ENCODE measurements at places on chromosomes 4 and X.

DNA sequence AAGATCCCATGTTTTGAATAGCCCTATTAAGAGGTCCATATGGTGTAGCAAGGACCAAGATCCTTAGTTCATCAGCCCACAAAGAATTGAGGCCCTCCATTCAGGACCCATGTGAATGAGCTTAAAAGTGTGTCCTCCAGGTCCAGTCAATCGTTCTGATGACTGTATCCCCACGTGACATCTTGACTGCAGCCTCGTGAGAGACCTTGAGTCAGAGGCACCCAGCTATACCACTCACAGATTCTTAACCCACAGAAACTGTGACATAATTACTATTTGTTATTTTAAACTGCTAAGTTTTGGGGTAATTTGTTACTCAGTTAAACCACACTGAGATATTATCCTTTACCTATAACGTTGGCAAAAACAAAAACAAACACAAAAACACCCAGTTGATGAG, 62.4 kb downstream of the ZNF182 start:
- H3K36me3 ChIP-seq, result peaks cover 5% of the 10 kb centered on the region
- no peak overlapping the region for H3K27ac ChIP-seq
- peaks cover 2% of the 10 kb centered on the region for H3K4me1 ChIP-seq

GRCh38 chr4:154542271-154542879, 7.8 kb downstream of the PLRG1 start:
- H3K4me3 ChIP-seq, result no peak overlapping the region
- no peaks in the 10 kb centered on the region for H3K4me1 ChIP-seq
- DNase-seq, result no peak
- H3K27ac ChIP-seq, result no peak overlapping the region

DNA sequence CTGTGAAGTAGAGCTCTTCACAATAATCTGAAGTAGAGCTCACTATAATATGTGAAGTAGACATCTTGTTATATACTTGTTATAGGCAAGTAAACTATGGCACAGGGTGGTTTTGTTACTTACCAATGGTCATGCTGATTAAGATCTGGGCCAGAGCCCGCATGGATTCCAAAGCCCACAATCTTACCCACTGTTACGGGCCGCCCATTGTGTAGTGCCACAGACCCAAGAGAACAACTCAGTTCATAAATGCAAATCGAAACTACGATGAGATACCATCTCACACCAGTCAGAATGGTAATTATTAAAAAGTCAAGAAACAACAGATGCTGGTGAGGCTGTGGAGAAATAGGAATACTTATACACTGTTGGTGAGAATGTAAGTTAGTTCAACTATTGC, 46.9 kb upstream of the CT47C1 start:
- no peak for DNase-seq
- no peak overlapping the region for H3K27ac ChIP-seq

DNA sequence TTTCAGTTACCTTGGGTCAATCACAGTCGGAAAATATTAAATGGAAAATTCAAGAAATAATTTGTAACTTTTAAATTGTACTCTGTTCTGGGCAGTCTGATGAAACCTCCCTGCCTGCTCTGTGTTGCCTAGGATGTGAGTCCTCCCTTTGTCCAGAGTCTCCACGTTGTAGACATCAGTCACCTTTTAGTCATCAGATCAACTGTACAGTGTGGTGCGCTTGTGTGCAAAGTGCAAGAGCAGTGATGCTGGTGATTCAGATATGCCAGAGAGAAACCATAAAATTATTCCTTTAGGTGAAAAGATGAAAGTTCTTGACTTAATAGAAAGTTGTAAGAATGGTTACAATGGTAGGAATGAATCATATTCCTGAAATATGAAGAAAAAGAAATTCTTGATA, 1.4 kb downstream of the SPATA4 start:
- no peak overlapping the region for H3K27ac ChIP-seq
- no peaks in the 10 kb centered on the region for H3K36me3 ChIP-seq
- peaks cover 12% of the 10 kb centered on the region for H3K4me1 ChIP-seq
- no peak for DNase-seq
- H3K4me3 ChIP-seq, result no peak overlapping the region

DNA sequence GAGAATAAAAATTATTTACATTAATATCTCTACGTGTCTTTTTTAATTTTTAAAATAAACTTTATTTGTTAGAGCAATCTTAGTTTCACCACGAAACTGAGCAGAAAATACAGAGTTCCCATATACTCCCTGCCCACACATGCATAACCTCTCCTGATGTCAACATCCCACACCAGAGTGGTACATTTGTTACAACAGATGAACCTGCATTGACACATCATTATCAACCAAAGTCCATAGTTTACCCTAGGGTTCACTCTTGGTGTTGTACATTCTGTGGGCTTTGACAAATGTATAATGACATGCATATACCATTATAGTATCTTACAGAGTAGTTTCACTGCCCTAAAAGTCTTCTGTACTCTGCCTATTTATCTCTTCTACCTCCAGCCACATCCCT, 110.6 kb upstream of the OTUD4 start:
- DNase-seq, result no peak
- no peaks in the 10 kb centered on the region for H3K4me1 ChIP-seq
- H3K36me3 ChIP-seq, result no peaks in the 10 kb centered on the region
- peaks cover 16% of the 10 kb centered on the region for H3K27me3 ChIP-seq
- no peak overlapping the region for H3K27ac ChIP-seq

DNA sequence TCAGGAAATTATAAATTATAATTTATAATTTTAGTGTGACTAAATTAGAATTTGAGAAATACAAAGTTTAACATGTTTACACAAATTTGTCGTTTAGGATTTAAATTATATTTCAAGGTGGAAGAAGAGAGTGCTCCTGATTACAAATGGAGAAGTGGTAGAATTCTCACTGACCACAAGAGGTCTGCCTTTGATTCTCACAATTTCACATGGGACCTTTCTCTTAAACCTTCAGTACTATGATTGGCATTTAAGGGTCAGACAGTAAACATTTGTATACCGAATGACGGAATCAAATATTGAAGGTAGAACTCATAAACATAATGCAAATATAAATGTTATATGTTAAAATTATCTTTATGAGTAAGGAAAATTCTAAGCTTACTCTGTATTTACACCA, 171.7 kb downstream of the SLIT2 start:
- H3K27ac ChIP-seq, result no peak overlapping the region
- H3K4me3 ChIP-seq, result no peak overlapping the region
- no peaks in the 10 kb centered on the region for H3K36me3 ChIP-seq
- no peak for DNase-seq

- DNase-seq, result peak; percentile 58
- peak overlapping the region; percentile 92 for H3K27ac ChIP-seq
- peaks cover 29% of the 10 kb centered on the region for H3K4me1 ChIP-seq
- peaks cover 26% of the 10 kb centered on the region for H3K36me3 ChIP-seq
- H3K4me3 ChIP-seq, result peak overlapping the region; percentile 27
Observed at GRCh38 chr4:85725721-85726170, 250.8 kb downstream of the ARHGAP24 start.

- peaks cover 10% of the 10 kb centered on the region for H3K4me1 ChIP-seq
- no peak for DNase-seq
- H3K36me3 ChIP-seq, result peaks cover 15% of the 10 kb centered on the region
- H3K4me3 ChIP-seq, result no peak overlapping the region
- no peaks in the 10 kb centered on the region for H3K27me3 ChIP-seq
- H3K27ac ChIP-seq, result no peak overlapping the region
Observed at GRCh38 chrX:118763489-118763888, 36.1 kb downstream of the IL13RA1 start.

DNA sequence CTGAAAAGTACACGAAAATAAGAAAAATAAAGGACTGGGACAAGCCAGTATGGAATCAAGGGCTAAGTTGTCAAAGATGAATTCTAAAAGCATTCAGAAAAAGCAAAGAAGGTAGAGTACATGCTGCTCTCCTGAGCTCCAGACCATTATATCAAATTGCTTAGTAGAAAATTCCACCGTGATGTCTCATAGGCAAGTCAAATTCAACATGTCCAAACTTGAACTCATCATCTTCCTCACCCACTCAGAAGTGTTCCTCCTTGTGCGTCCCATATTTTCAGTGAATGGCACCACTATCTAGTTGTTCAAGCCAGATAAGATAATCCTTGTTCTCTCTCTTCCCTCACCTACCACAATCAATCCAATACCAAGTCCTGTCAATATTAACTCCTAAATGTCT, 37.5 kb upstream of the IL13RA2 start:
- H3K4me3 ChIP-seq, result no peak overlapping the region
- H3K4me1 ChIP-seq, result no peaks in the 10 kb centered on the region

- H3K27me3 ChIP-seq, result no peaks in the 10 kb centered on the region
- H3K27ac ChIP-seq, result no peak overlapping the region
- no peaks in the 10 kb centered on the region for H3K4me1 ChIP-seq
- no peak overlapping the region for H3K4me3 ChIP-seq
- DNase-seq, result no peak
Observed at GRCh38 chr4:154916068-154916467, 135.0 kb downstream of the RBM46 start.

GRCh38 chr4:16721613-16722291, 176.7 kb downstream of the LDB2 start:
- H3K4me1 ChIP-seq, result no peaks in the 10 kb centered on the region
- H3K4me3 ChIP-seq, result no peak overlapping the region
- no peaks in the 10 kb centered on the region for H3K27me3 ChIP-seq
- DNase-seq, result no peak
- H3K27ac ChIP-seq, result no peak overlapping the region
- H3K36me3 ChIP-seq, result no peaks in the 10 kb centered on the region

GRCh38 chr4:147287588-147287890, 193.4 kb upstream of the EDNRA start:
- no peaks in the 10 kb centered on the region for H3K36me3 ChIP-seq
- no peak overlapping the region for H3K27ac ChIP-seq
- no peak for DNase-seq
- no peaks in the 10 kb centered on the region for H3K27me3 ChIP-seq
- no peak overlapping the region for H3K4me3 ChIP-seq

DNA sequence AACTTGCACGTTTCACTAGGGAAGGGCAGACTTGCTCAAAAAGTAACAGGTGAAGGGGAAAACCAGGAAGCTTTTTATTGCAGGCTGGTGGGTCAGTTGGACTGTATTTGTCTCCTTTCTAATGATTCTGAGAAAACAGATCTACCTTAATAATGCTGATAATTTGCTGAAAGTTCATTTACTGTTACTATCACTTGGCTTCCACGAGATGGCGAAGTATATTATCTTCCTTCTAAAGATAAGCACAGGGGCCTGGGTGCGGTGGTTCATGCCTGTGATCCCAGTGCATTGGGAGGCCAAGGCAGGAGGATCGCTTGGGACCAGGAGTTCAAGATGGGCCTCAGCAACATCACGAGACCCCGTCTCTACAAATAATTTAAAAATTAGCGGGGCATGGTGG, 16.4 kb downstream of the CCKAR start:
- no peak overlapping the region for H3K27ac ChIP-seq
- peaks cover 4% of the 10 kb centered on the region for H3K27me3 ChIP-seq
- no peak overlapping the region for H3K4me3 ChIP-seq
- H3K36me3 ChIP-seq, result no peaks in the 10 kb centered on the region
- no peaks in the 10 kb centered on the region for H3K4me1 ChIP-seq

GRCh38 chr4:82260632-82261031, 113.2 kb downstream of the HNRNPD start:
- H3K27me3 ChIP-seq, result no peaks in the 10 kb centered on the region
- H3K4me3 ChIP-seq, result no peak overlapping the region
- H3K4me1 ChIP-seq, result peaks cover 29% of the 10 kb centered on the region
- no peak for DNase-seq
- H3K27ac ChIP-seq, result no peak overlapping the region

DNA sequence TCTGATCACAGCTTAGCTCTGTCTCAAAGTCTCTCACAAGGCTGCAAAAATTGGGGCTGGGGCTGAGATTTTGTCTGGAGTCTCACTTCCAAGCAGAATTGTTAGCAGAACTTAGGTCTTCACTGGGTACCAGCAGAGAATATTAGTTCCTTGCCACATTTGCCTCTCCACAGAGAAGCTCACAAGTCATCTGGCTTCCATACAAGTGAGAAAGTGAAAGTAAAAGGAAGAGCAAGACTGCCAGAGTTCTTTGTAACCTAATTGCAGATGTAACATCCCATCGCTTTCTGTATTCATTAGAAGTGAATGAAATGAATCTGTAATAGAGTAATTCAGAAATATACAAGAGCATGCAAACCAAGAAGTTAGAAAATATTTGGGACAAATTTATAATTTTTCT, 624.1 kb upstream of the GNPDA2 start:
- H3K4me3 ChIP-seq, result no peak overlapping the region
- no peaks in the 10 kb centered on the region for H3K4me1 ChIP-seq
- no peaks in the 10 kb centered on the region for H3K27me3 ChIP-seq
- H3K36me3 ChIP-seq, result no peaks in the 10 kb centered on the region
- no peak for DNase-seq
- H3K27ac ChIP-seq, result no peak overlapping the region

DNA sequence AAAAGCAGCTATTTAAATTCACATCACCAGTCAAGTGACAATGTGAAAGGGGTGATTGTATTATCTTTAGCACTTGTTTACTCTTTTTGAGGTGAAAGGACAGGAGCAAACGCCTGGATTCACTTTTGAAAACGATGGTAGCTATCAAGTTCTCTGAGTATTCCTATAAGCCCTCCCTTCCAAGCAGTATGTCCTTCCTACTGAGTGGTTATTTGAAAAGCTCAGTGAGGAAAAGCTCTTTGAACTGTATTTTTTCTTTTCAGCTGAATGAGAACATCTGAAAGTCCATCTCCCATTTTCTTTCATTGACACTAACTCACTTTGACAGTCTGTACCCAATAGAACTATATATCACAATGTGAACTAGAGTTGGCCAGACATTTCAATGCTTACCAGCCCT, 9.1 kb upstream of the CTSO start:
- H3K36me3 ChIP-seq, result no peaks in the 10 kb centered on the region
- no peak overlapping the region for H3K27ac ChIP-seq
- H3K4me1 ChIP-seq, result no peaks in the 10 kb centered on the region
- no peak overlapping the region for H3K4me3 ChIP-seq
- no peak for DNase-seq

DNA sequence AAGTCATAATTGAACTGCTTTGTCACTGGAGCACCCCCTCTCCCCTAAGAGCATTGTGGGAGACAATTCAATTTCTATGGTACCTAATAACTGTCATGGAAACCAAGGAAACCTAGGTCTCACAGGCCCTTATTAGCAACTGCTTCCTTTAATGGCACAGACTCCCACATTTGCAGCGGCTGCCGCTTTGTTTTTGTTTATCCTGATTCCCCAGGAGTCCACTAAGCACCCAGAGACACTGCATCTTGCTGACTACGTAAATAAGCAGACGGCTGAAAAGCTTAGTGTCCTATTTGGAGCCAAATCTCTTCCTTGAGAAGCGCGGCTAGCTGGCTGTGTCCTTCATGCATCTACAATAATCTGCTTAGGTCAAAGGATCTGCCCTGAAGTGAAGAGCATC, 494.4 kb downstream of the TMA16 start:
- H3K27ac ChIP-seq, result no peak overlapping the region
- H3K36me3 ChIP-seq, result no peaks in the 10 kb centered on the region

- no peaks in the 10 kb centered on the region for H3K36me3 ChIP-seq
- H3K27me3 ChIP-seq, result no peaks in the 10 kb centered on the region
- DNase-seq, result no peak
Observed at GRCh38 chrX:32798990-32799389, 412.4 kb downstream of the DMD start.

GRCh38 chrX:129360175-129360574, 163.1 kb downstream of the SMARCA1 start:
- H3K36me3 ChIP-seq, result no peaks in the 10 kb centered on the region
- H3K4me1 ChIP-seq, result no peaks in the 10 kb centered on the region
- no peak overlapping the region for H3K4me3 ChIP-seq

- DNase-seq, result no peak
- H3K27me3 ChIP-seq, result no peaks in the 10 kb centered on the region
- H3K27ac ChIP-seq, result no peak overlapping the region
- no peak overlapping the region for H3K4me3 ChIP-seq
- no peaks in the 10 kb centered on the region for H3K36me3 ChIP-seq
Observed at GRCh38 chrX:124421898-124422655, 75.7 kb downstream of the SH2D1A start.

All from stimulated activated naive B cell treated with anti-CD40 and anti-IgM and Interleukin-4, amounts not matched to agents 10 μg/mL and 1 μg/mL and 100 μg/mL, for 72 hours (primary cell).